Metanephros (tissue), 2 donors: ENCODE measurements at places on chromosomes 4 and X. TPM values are rescaled to one million over a fixed set of nuclear protein-coding genes. Genes with fewer than 3 reads are reported as not detected.

Gene MBNL3
- total RNA-seq = 36.6 TPM

Gene NPNT
- total RNA-seq = 101 TPM

Gene LRAT
- 0.58 TPM for total RNA-seq

Gene GAGE1
- total RNA-seq = not detected

Gene CTAG1B
- total RNA-seq = not detected

Gene ARMCX2
- 96.8 TPM for total RNA-seq

Gene ZNF732
- total RNA-seq = 1.9 TPM

Gene TLL1
- 4.1 TPM for total RNA-seq
